ENCODE measurements at places on chromosomes 7 and 10. TPM values are rescaled to one million over a fixed set of nuclear protein-coding genes. Genes with fewer than 3 reads are reported as not detected.

GRCh38 chr10:124520558-124521428 is 59.2 kb downstream of the LHPP start:
- DNase-seq: no peak

- no peak for DNase-seq
These were observed 20.8 kb upstream of the ERVW-1 start for GRCh38 chr7:92498557-92498956.

- no peak for DNase-seq
These were observed 169.3 kb upstream of the LRRN3 start for GRCh38 chr7:110921595-110922151.

SFRP4 gene
- total RNA-seq: 25.3 TPM

WIPF3 gene
- total RNA-seq: 3.0 TPM

DNA sequence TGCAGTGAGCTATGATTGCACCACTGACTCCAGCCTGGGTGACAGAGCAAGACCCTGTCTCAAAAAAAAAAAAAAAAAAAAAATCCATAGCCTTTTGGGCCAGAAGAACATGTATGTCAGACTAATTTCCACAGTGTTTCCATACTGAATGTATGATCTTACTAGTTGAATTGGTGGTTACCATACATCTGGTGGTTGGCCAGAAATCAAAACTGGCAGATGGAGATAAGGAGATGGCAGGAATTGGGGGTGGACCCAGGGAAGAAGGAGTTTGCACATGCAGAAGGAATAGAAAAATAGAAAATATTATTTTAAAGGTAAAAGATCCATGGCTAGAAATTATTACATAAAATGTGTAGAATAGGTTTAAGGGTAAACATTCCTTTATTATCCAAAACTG is 3.7 kb upstream of the ATOH7 start:
- no peak for DNase-seq

DNA sequence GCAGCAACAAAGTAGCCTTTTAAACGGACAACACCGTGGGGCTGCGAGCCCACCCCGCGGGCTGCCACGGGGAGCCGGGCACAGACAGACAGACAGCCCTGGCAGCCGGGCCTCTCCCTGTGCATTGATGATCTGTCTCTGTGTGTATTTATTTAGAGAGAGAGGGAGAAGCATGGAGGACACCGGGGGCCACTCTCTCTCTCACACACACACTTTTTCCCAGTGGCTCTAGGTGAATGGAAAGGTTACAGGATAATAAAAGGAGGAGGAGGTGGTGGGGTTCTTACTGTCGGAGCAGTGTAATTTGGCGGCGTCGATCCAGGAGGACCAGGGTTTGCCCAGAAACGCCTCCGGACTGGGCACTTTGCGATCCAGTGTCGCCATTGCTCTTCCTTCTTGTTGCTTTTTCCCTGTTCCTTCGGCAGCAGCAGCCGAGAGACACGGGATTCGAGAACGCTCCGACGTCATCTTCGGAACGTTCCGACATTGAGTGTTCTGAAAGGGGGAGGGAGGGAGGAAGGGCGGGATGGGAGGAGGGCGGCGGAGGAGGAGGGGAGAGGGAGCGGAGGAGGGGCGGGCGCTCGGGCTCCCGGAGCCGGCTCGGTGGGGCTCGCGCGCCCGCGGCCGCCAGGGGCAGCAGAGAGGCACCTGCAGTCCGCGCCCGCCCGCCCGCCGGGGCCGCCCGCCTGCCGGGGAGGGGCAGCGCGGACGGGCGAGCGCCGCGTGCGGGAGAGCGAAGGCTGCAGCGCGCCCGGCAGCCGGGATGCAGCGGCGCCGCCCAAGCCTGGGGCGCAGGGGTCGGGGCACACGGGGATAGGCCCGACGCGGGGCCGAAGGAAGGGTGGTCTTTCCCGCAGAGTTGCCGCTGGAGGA is at the start of gene ATXN7L1:
Gene ATXN7L1 (minus strand): TSS at position 509 of the 873 bp plus-strand sequence. CDS start 41 bp downstream, at position 468.
- DNase-seq: peak; percentile 96

GRCh38 chr7:124171068-124171467 is 138.2 kb upstream of the TMEM229A start:
- DNase-seq: no peak

GRCh38 chr10:112713411-112713810 is 236.6 kb upstream of the TCF7L2 start:
- no peak for DNase-seq

DNA sequence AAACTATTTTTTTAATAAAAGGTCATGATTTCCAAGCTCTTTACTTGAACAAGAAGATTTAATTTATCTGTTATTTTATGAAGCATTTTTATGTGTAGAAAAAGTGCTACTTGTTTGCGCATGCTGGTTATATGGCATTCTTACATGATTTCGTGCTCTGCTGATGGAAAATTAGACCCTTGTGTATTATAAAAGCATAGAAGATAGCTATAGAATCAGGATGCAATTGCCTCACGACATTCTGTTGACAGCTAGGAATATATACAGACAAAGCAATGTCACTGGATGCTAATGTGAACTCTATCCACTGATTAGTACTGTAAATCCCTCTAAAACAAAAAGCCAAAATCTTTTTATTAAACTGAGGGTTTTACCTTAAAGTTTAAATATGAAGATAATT is 255.9 kb downstream of the MDFIC start:
- no peak for DNase-seq

VPS37D gene
- 6.0 TPM for total RNA-seq

GRCh38 chr10:110093722-110094121 is 85.9 kb downstream of the ADD3 start:
- no peak for DNase-seq

DNA sequence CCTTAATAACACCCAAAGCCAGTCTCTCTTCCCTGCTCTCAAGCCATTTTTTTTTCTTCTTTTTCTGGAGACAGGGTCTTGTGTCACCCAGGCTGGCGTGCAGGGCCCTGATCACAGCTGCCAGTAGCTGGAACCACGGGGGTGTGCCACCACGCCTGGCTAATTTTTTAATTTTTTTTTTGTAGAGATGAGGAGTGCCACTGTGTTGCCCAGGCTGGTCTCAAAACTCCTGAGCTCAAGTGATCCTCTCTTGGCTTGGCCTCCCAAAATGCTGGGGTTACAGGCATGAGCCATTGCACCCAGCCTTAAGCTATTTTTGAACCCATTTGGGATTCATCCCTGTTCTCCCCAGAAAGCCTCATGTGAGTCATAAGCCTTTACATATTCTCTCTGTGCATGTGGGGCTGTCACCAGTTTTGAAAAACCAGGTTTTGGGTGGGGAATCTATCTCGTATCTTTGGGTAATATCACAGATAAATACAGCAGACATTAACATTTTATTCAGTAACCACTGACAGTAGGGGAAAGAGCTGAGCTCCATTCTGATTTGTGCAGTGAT is 15.5 kb downstream of the ZNF487 start:
- DNase-seq: no peak

DNA sequence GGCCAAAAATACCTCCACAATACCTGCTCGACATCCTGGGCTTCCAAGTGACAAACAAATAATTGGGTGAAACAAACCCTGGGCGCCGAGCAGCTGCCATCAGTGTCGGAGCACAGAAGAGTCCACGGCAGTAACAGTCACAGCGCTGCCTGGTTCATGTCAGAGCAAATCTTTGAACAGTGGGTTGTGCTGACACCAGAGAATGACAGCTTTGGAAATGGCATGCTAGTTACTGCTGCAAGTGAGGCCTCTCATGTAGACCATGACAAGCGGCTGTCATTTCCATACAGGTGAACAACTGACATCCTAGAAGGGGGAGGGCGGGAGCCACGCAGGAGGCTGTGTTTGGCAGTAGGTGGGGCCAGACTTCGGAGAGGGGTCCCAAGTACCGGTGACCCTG is 420.5 kb upstream of the GALNT17 start:
- DNase-seq: no peak

SPACDR gene
- 11.9 TPM for total RNA-seq

MARVELD1 gene
- total RNA-seq: 35.3 TPM

DNA sequence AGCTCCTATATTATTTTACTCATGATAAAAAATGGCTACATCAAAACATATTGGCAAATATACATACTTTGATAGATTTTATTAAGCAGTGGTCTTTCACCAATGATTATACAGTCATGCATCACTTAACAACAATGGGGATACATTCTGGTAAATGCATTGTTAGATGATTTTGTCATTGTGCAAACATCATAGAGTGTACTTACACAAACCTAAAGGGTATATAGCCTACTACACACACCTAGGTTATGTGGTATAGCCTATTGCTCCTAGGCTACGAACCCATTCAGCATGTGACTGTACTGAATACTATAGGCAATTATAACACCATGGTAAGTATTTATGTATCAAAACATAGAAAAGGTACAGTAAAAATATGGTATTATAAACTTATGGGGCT is 98.9 kb upstream of the IL6 start:
- DNase-seq: no peak

- no peak for DNase-seq
These were observed 72.0 kb upstream of the PARD3 start for GRCh38 chr10:34886906-34887642.

Measured in prostate gland (tissue), 2 donors.